Hematopoietic multipotent progenitor cell (in vitro differentiated cells): ENCODE measurements at places on chromosomes 7 and 10. TPM values are rescaled to one million over a fixed set of nuclear protein-coding genes. Genes with fewer than 3 reads are reported as not detected.

Gene CALML5
- total RNA-seq: not detected

Gene PNLIP
- not detected for total RNA-seq

Gene GIMAP8
- total RNA-seq: 4.8 TPM

DNA sequence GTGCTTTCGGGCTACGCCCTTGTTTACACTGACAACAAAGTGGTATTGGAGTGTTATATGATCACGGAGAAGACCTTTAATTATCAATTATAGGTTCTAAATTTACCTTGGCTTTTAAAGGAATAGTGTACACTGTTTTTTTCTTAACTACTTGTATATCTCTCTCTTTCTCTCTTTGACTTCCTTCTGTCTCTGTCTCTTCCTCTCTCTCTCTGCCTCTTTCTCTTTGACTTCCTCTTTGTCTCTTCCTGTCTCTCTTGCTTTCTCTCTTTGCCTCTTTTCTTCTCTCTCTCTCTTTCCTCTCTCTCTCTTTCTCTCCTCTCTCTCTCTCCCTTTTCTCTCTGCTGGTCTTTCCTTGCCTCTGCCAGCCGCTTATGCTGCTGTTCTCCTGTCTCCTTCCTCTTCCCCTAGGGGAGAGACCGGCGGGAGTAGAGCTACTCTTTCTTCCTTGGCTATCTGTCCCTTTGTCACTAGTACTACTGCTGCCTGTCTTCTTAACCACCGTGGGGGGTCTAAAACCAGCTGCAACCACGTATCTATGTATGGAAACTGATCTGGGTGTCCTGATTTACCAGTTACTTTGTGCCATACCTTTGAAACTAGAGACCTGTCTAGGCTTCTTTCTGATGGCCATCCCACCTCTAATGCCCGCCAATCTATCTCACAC, 36.9 kb upstream of the GSDME start:
- no peak for DNase-seq

DNA sequence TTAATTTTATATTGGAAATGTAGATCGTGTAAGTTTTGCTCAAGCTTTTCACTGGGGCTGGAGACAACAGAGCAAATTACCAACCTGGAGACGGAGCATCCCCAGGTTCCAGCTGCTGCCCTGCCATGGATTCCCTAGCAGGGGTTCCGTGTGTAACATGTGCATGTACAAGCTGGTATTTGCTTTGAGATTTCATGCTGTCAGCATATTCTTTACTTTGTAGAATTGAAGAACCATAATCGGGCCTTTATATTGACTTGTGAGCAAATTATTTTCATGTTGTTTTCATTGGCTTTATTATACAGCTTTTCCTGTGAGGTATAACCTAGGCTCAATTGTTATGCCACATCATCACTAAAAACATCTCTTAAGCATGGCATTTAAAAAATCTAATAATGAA, 369.2 kb upstream of the COBL start:
- no peak for DNase-seq

DNA sequence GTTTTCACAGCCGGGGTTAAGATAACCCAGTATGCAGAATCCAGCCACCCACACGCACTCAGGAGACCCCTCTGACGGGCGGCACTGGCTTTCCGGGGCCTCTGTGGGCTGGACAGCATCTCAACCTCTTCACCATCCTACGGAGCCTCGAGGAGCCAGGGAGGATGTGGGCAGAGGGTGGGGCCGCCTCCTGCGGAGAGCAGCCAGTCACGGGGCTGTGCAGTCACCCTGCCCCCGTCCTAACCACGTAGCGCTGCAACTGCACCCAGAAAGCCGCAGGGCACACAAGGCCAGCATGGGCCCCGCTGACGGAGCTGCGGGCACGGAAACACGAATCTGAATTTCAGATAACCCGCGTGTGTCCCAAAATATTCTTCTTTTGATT, 270.3 kb downstream of the ELFN1 start:
- peak; percentile 92 for DNase-seq

- DNase-seq: no peak
Observed at GRCh38 chr7:51587604-51588003, 271.0 kb upstream of the COBL start.

DNA sequence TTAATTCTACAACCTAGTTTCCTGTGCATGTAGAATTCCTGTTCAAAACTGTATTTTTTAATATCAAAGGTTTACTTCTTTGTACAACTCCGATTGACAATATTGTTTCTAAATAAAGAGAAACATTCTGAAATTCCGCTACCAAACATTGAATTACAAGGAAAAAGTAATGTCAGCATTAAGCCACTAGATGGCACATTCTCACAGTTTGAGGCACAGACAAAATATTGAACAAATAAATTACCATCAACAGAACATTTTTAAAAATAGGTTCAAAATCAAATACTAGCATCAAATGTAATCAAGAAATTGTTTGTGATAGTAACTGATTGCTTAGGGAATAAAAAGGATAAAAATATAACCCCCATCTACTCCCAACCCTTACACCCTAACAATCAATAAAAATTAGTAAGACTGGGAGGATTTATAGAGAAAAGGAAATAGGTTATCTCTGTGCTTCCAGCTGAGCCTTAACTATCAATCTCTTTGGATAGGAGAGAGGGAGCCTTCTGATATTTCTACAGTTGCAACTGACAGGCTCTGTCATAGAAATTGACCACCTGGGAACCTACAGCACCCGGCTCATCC, 86.6 kb upstream of the C7orf33 start:
- peak; percentile 72 for DNase-seq
